ENCODE measurements at places on chromosomes 11 and 22. TPM values are rescaled to one million over a fixed set of nuclear protein-coding genes. Genes with fewer than 3 reads are reported as not detected.

MUC15 gene
- total RNA-seq: not detected

- DNase-seq: no peak
Measured at GRCh38 chr22:17269607-17270261, 50.5 kb upstream of the ADA2 start.

DNA sequence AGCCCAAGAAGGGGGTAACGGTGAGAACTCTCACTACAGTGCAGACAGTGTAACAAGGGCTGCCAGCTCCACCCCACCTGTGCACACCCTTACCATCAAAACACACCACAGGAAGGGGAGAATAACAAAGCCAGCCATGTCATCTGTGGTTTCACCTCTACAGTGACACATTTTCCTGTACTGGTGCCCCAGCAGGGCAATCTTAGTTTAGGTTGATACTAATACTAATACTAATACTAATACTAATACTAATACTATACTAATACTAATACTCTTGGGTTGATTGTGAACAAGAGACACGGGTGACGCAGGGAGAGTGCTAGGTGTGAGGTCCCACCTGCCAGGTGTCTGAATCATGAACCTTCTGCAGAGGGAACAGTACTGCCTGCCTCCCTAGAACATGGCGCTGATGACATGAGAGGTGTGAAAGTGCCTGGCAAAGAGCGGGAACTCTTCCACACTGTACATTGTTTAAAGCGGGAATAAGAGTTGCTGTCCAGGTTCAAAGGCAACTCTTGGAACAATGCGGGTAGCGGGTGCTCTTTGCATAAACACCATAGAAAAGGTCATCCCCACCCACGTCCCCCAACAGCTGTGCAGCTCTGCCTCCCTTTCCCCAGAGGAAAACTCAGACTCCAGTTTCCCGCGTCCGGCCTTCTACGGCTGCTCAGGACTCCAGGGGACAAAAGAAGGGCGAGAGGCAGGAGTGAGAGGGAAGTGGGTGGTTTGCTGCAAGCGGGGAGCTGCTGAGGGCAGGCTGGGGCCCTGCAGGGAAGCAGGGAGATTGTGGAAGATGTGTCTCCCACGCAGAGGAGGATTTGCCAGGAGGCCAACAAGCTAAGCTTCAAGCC is 25.0 kb upstream of the TMPRSS4 start:
- DNase-seq: no peak

THAP7 gene
- total RNA-seq: 40.9 TPM

DNA sequence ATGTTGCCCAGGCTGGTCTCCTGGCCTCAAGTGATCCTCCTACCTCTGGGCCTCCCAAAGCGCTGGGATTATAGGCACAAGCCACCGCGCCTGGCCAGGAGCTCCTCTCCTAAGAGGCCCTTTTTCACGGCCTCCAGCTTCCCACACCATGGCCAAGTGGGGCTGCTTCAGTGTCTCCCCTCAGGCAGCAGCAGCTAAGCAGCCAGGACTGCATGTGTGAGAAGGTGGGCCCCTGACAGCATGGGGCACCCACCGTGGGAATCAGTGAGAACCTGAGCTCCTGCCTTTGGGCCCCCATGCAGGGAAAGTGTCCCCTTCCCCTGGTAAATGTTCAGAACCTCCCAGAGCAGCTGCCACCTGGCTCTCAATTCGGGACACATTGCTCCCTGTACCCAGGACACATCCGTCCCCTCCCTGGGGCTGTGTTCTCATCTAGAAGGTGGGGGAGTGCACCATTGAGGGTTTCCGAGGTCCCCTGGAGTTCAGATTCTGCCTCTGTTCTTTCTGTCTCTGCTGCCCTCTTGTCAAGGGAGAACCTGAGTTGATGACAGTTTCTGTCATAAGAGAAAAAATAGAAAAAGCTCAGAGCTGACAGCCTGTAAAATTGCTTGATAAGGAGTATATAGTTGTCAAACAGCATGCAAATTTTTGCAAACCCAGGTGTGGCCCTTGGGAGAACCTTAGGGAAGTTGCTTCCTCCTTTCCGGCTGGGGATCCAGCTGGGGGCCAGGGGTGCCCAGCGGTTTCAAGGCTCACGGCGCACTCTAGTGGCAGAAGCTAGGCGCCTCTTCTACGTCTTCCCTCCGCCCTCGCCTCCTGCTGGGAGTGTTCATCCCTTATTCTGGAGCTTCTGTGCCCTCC is 29.7 kb downstream of the FAM83F start:
- no peak for DNase-seq

GRCh38 chr11:127369356-127369755 is 368.8 kb upstream of the KIRREL3 start:
- no peak for DNase-seq

OR5B21 gene
- not detected for total RNA-seq

- DNase-seq: no peak
Measured at GRCh38 chr11:111691741-111692140, 74.4 kb downstream of the PPP2R1B start.

GRCh38 chr11:27248576-27249509 is 114.2 kb downstream of the CCDC34 start:
- no peak for DNase-seq

- no peak for DNase-seq
Measured at GRCh38 chr11:11587122-11587521, 34.7 kb downstream of the GALNT18 start.

DNA sequence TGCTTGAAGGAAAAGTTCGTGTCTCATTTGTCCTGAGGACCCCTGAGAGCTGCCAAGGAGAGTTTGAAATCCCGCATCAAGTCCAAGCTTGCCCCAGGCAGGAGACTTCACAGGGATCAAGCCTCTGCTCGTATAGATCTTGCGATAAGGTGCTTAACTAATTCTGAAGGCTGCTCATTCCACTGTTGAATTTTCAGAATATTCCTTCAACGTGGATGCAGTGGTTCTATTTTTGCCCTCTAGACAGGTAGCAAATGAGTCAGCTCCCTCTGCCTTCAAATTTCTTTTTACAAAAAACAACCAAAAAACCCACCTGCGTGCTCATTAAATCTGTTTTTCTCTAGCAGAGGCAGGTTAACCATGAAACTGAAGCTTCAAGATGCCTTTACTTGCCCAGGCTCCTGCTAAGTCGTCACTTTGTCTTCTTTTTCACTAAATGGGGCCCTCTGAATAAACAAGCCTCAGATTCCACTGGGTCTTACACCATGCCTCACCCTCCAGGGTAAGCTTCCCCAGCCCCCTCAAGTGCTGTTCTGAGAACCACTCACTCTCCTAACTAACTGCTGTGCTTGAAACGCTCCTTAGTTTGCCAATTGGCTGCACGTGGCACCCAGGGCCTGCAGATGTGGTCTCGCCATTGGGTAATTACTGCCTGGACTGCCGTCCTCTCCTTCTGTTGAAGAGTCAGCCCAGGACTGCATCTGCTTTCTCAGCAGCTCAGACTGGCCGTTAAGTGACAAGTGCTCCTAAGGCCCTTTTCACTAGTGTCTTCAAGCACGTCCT is 105.0 kb downstream of the TRPC6 start:
- DNase-seq: no peak

- no peak for DNase-seq
Measured at GRCh38 chr11:19598456-19598855, 114.2 kb upstream of the NAV2 start.

OR52A1 gene
- total RNA-seq: 0.27 TPM

GTF2H1 gene
- 40.9 TPM for total RNA-seq

GRCh38 chr11:131762346-131763110 is 392.1 kb downstream of the NTM start:
- DNase-seq: no peak

DNA sequence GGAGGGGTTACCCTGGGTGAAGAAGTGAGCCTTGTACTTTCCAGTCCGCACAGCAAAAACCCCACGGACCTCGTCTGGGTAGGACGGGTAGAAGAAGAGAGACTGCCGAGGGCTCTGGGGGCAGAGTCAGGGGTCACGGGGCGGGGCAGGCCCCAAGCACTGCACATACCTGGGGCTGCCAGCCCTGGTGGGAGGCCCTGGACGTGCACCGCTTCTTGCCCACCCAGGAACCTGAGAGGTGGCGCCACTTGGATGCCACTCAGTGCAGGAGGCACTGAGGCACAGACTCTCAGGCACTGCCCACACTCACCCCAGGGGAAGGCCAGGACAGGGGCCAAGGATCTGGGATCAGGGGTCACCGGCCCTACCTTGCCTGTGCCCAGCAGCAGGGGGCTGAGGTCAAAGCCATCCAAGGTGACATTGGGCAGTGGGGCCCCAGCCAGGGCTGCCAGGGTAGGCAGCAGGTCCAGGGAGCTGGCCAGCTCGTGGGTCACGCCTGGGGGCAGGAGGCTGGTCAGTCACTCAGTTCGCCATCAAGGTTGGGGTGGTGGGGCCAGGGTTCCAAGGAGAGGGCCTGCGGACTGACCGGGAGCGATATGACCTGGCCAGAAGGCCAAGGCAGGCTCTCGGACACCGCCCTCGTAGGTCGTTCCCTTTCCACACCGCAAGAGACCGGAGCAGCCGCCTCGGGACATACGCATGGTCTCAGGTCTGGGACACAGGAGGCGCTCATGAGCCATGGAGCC is 2.2 kb downstream of the ARSA start:
- no peak for DNase-seq

GRCh38 chr11:93403930-93404329 is 73.4 kb downstream of the DEUP1 start:
- DNase-seq: no peak

GRCh38 chr11:119258983-119259382 is 52.8 kb downstream of the CBL start:
- no peak for DNase-seq

- no peak for DNase-seq
Measured at GRCh38 chr11:105152021-105152512, 12.5 kb upstream of the CARD18 start.

DNA sequence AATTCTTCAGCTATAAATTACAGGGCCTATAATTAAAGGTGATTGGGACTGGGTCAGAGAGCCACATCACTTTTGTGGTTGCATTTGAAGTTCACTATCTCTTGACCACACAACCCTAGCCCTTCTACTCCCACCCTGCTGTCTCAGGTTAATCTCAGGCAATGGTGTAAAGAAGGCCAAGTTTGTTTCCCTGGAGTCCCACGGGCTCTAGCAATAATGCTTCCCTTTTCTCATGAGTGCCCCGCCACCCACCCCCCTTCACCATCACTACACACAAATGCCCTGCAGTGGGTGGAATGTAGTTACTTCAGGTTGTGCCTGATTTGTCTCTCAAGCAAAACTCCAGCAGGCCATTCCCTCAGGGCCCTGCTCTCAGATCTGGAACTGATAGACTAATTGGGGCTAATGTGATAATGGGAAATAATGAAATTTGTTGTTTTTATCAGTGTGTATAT is 1.8 kb upstream of the EHF start:
- peak; percentile 13 for DNase-seq

MAJIN gene
- total RNA-seq: not detected

- peak; percentile 52 for DNase-seq
Measured at GRCh38 chr11:8247312-8247711, 16.4 kb downstream of the LMO1 start.

DSCAML1 gene
- total RNA-seq: 0.27 TPM

DNA sequence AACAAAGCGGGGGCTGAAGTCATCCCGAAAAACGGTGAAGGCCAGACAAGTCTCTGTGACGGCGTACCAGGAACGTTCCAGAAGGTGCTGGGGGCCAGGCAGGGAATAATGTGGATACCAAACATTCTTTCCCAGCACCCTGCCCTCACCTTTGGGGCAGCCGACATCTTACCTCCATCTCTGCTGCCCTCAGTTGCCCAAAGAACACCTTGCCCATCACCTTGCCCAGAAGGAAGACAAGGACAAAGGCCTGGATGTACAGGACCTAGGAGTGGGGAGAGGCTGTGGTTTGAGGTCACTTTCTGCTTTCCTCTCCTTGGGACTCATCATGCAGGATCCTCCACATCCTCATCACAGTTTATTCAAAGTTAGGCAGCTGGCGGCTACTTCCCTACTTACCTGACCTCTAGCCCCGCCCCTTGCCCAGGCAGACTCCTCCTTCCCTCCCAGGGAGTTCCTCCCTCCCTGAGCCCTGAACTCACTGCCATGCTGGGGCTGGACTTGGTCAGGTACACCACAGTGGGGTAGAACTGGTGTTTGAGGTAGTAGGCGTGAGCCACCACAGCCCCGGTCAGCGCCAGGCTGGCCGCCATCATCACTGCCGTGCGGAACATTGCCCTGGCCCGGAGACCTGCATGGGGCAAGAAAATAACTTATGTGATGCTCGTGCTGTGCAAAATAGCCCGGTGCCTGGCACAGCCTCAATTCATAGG is 1.2 kb downstream of the SYVN1 start:
- peak; percentile 41 for DNase-seq

SYT13 gene
- under 0.01 TPM for total RNA-seq

ACRV1 gene
- total RNA-seq: not detected
